Mesenchymal stem cell (in vitro differentiated cells and primary cell): ENCODE measurements at places on chromosomes 12 and 14.

- no peak for DNase-seq
Observed at GRCh38 chr14:79475887-79476532, 735.3 kb downstream of the DIO2 start.

- no peak for DNase-seq
Observed at GRCh38 chr14:97977651-97978261, 1180.6 kb downstream of the VRK1 start.

DNA sequence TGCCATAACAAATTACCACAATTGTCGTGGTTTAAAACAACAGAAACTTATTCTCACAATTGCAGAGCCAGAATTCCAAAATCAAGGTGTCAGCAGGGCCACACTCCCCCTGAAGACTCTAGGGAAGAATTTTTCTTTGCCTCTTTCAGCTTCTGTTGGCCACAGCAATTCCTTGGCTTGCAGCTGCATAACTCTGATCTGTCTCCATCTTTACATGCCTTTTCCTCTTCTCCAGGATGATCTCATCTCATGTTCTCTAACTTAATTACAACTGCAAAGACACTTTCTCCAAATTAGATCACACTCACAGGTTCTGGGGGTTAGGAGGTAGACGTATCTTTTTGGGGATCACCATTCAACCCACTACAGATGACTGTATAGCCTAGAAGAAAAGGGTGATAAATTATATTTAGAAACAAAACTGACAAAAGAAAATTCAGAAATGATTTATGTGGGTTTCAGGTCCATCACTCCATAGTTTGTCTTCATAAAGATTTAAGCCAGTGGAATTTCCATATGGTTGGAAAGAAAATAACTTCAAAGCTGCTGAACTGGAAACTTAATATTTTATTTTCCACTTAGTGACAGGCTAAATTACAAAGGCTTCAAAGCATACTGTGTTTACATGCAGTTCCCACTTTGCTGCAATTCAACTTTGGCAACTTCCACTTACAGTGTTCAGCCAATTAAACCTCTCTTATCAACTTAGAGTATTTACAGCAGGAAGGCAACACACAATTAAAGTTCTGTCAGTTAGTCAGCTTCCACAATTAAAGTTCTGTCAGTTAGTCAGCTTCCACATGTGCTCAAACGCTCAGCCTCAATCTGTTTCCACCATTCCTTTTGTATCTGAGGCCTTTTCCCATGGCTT is 213.3 kb downstream of the EPS8 start:
- no peak for DNase-seq

DNA sequence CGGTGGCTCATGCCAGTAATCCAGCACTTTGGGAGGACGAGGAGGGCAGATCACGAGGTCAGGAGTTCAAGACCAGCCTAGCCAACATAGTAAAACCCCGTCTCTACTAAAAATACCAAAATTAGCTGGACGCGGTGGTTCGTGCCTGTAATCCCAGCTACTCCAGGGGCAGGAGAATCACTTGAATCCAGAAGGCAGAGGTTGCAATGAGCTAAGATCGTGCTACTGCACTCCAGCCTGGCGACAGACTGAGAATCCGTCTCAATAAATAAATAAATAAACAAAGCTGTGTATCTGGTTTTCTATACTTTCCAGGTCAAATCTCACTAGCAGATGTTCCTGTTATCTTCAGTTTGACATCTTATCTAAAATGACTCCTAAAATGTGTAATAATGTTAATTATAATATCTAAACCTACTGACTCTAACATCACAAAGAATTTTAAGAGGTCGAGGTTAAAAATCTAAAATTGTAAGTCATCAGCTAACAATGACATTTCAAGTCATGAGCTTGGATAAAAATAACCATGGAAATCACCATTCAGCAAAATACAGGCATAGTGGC is 2.4 kb upstream of the SRP54 start:
- no peak for DNase-seq

- DNase-seq = peak; percentile 71
Observed at GRCh38 chr14:75182821-75183220, 6.4 kb upstream of the TMED10 start.

- DNase-seq = no peak
Observed at GRCh38 chr12:102481705-102482425, 1.5 kb upstream of the IGF1 start.

- peak; percentile 63 for DNase-seq
Observed at GRCh38 chr12:12684375-12685106, 11.4 kb downstream of the GPR19 start.

DNA sequence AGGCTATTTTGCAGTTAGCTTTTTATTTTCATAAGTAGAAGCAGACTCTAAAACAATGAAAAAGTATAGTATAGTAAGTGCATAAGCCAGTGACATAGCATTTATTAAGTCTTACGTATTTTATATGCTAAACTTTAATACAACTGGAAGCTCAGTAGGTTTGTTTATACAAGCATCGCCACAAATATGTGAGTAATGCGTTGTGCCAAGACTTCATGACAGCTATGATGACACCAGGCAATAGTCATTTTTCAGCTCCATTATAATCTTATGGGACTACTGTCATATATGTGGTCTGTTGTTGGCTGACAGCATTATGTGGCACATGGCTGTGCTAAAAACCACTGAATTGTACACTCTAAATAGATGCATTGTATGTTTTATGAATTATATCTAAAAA is 40.3 kb downstream of the SLC38A2 start:
- DNase-seq = peak; percentile 76

DNA sequence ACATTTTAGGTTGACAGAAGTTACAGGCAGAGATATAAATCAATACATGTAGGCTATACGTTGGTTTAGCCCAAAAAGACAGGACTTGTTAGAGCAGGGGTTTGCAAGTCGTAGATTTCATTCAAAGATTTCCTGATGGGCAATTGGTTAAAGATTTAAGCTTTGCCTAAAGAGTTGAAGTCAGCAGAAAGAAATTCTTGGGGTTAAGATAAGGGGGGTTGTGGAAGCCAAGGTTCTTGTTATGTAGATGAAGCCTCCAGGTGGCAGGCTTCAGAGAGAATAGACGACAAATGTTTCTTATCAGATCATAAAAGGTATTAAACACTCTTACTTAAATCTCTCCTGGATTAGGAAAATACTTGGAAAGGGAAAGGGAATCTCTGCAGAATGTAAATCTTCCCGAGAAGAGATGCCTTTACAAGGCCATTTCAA is 510.8 kb downstream of the TMTC2 start:
- DNase-seq = no peak

DNA sequence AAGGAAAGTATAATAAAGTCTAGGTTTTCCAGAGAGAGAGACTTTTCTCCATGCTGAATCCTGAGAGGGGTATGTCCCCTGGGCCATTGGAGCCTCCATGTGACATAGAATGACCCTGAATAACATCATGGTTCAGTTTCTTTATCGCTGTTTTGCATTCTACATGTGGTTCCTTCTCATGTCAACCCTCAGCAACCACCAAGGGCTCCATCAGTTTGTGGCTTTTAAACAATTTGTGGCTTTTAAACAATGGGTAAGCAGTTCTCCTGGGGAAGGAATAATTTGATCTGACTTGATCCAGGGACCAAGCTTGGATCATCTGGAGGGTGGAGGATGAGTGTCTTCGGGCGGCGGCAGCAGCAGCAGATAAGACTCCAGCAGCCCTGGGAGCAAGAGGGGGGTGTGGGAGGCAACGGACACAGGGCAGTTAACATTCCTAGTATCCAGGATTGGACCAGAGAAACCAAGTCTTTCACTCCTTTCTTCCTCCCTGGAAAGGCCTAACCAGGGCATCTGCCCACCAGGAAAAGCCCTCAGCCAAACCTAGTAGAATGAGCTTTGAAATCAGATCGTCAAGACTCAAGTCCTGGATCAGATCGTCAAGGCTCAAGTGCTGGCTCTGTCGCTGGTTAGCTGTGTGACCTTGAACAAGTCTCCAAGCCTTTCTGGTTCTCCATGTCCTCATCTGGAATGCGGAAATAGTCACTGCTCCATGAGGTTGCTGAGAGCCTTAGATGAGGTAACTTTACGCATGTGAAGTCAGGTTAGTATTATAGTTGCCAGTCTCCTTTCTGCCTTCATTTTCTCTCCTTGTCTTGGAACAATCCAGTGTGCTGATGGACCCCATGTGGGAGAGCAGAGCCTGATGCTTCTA is 27.8 kb upstream of the FAM222A start:
- DNase-seq = no peak

DNA sequence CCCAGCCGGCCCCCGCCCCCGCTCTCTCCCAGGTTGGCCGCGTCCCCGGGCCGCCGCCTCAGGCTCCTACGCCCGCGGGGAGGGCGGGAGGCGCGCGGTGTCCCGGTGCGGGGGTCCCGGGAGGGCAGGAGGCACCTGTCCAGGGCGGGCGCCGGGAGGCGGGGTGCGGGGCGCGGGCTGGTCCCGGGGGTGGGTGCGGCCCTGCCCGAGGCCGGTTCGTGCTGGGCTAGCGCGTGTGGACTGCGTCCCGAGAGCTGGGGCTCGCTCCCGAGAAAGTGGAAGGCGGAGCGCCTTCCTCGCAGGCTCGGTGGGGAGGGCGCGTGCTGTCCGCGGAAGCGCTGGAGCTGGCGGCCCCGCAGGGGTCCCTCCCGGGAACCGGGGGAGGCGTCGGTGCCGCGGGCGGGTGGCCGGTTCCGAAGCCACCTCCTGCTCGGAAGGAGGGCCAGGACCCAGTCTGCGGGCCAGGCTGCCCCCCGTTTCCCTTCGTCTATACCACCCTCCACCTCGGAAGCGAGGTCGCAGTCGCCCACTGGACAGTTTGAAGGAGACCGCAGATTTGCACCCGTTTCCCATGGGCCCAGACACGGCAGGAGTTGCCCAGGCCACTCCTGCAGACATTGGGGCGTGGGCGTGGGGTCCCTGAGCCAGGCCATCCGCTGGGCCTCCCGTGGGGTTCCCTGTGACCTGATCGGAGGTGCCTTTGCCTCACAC is 636 bp downstream of the ZFYVE21 start:
- DNase-seq = peak; percentile 33

DNA sequence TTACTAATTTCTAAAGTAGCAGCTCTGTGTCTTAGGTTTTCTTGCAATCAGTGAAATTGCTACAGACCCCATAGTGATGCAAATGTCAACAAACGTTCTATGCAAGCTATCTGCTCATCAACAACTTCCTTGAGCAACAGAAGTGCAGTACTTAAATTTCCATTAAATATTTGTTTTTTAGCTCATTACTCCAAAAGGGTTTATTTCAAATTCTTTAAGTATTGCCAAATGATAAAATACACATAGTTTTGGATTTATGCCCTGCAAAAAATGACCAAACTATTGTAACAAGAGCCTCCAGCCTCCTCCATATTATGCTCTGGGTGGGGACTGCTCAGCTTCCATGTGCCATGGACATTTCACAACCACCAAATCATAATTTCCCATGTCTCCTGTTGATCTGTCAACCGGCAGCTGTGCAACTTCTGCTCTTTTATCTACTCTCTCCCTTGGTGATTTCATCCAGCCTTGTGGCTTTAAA is 4.4 kb downstream of the BDKRB1 start:
- DNase-seq = peak; percentile 86

GRCh38 chr14:50055461-50056228 is 60.7 kb downstream of the VCPKMT start:
- DNase-seq = no peak

DNA sequence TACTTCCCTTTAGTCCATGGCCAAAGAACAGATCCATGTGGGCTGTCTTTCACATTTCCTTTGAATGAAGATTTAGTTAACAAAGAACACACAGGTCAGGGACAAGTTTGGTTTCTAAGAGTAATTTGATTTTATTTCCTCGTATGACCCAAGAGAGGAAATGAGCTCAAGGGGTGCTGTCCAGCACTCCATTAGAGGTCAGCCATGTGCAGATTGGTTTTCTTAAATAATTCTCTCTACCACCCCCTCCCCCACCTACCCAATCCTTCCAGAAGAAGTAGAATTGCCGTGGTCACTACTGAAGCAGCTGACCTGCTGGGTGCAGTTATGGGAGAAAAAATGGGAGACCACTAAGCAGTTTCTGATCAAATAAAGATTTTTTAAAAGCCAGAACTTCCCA is 13.9 kb upstream of the OAS1 start:
- no peak for DNase-seq

DNA sequence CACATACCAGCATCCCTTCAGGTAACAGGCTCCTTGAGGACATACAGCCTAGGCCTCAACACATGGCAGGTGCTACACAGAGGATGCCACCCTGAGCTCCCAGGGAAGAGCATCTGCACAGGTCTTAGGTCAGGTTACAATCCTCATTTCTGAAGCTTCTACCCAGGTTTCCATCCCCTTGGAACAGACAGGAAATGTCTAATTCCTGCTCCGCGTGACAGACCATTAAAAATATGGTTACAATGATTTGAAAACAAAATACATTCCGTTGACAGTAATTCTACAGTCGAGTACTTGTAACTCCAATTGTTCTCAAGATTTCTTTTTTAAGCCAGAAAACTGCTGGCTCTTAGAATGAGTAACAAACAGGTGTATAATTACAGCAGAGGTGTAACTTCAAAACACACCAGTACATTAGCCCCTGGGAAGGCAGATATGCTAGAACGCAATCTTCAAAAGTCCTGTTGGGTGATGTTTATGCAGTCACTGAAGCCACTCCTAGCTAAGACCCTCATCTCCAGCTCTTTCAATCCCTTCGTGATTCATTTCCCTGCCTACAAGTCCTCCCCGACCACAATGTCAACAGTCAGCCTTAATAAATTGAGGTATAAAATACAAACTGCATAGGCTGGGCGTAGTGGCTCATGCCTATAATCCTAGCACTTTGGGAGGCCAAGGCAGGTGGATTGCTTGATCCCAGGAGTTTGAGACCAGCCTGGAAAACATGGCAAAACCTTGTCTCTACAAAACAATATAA is 11.6 kb downstream of the SETD3 start:
- DNase-seq = no peak

GRCh38 chr12:55624056-55624455 is 12.6 kb upstream of the OR10P1 start:
- no peak for DNase-seq

DNA sequence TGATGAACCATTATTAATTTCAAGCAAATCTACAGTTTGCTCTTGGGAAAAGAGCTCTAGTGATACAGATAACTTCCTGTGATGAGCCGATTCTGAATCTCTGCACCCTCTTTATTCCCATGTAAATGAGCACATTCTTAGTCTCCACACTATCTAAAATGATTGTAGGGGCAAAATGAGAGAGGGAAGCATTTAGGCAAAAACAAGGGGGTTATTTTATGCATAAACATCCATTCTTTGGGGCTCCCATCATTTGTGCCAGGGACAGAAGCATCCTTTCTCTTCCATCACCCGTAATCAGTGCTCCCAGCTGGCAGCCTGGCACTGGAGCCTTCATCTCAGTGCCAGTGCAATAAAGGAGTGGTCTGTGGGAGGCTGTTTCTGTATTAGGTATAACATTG is 1.7 kb upstream of the GPD1 start:
- DNase-seq = no peak

DNA sequence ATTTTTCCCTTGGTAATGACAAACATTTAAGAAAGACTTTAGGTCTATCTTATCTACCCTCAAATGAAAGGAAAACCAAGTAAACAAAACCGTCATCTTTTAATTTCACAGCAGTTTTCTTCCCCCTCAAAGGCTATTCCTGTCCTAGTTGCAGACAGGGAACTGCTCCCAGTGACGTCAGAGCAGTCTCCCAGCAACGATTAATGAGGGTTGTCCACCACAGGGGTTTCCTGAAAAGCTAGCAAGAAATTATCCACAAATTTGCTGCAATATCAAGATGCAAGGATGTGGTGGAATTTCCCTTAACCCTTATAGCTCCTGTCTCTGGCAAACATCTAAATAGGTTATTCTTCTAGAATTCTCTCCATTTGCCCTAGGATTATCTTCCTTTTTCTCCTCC is 89.1 kb upstream of the STAC3 start:
- DNase-seq = peak; percentile 96

GRCh38 chr12:77070382-77070781 is 5.0 kb upstream of the E2F7 start:
- no peak for DNase-seq
